Activated T-helper 2 cell treated with anti-CD3 and anti-CD28 coated beads, Interferon-gamma antibody, Interleukin-2, Interleukin-4, amounts not matched to agents 10 μg/mL and 5 μg/mL and 100 μg/mL, durations not matched to agents 14 hours and 24 hours and 36 hours (primary cell): ENCODE measurements at places on chromosomes 12 and 14. TPM values are rescaled to one million over a fixed set of nuclear protein-coding genes. Genes with fewer than 3 reads are reported as not detected.

CCDC197 gene
- total RNA-seq: 0.11 TPM in 1 of 2 replicates, not detected in the other

SLC25A21 gene
- not detected in 2 replicates for total RNA-seq

TRIM9 gene
- total RNA-seq: 0.46 TPM in 2 replicates

LRTM2 gene
- 0.07 and 0.09 TPM in 2 replicates for total RNA-seq

GOLT1B gene
- total RNA-seq: 42.2 and 46.1 TPM in 2 replicates

AICDA gene
- not detected in 2 replicates for total RNA-seq

DNAJC22 gene
- total RNA-seq: 0.09 TPM in 1 of 2 replicates, not detected in the other

RAB3IP gene
- total RNA-seq: 29.8 and 37.7 TPM in 2 replicates

CLEC12A gene
- 0.30 and 0.32 TPM in 2 replicates for total RNA-seq

ACOT6 gene
- total RNA-seq: not detected in 2 replicates

TAS2R8 gene
- not detected in 2 replicates for total RNA-seq

BCAT1 gene
- 12.7 and 12.9 TPM in 2 replicates for total RNA-seq

LGR5 gene
- total RNA-seq: not detected in 2 replicates

GRCh38 chr14:69013943-69014782 is 35.1 kb upstream of the ACTN1 start:
- H3K4me3 ChIP-seq: no peak overlapping the region
- no peaks in the 10 kb centered on the region for H3K36me3 ChIP-seq
- DNase-seq: no peak
- peaks cover 8% of the 10 kb centered on the region for H3K4me1 ChIP-seq
- peaks cover 7% of the 10 kb centered on the region for H3K27me3 ChIP-seq

GRCh38 chr12:28652239-28652638 is 462.0 kb downstream of the CCDC91 start:
- no peak overlapping the region for H3K27ac ChIP-seq
- H3K4me3 ChIP-seq: no peak overlapping the region
- H3K36me3 ChIP-seq: no peaks in the 10 kb centered on the region
- DNase-seq: no peak
- no peaks in the 10 kb centered on the region for H3K27me3 ChIP-seq

- no peak for DNase-seq
- peaks cover 21% of the 10 kb centered on the region for H3K27me3 ChIP-seq
- peaks cover 8% of the 10 kb centered on the region for H3K4me1 ChIP-seq
- peak within 1 kb of the TSS; percentile 0 for H3K27ac ChIP-seq
These were observed at the start of gene MMP14 for GRCh38 chr14:22836301-22837113. Gene MMP14 (plus strand): TSS chr14:22836585. CDS start chr14:22836818, 233 bp downstream.

DNA sequence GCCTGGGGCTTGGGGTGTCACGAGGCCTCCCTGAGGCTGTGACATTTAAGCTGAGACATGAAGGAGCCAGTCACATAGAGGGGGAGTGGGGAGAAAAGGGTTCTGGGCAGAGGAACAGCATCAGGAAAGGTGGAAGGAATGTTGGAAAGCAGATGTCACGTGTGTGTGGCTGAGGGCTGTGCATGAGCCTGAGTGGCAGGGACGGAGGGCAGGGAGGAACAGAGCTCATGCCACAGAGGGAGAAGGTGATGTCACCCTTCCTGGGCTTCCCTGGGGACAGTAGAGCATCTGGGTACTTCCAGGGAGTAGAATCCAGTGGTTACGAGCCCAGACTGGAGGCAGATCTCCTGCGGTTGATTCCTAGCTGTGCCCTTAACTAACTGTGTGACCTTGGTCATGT is 32.0 kb upstream of the JDP2 start:
- peaks cover 11% of the 10 kb centered on the region for H3K27me3 ChIP-seq
- H3K4me3 ChIP-seq: no peak overlapping the region
- H3K36me3 ChIP-seq: no peaks in the 10 kb centered on the region
- no peak for DNase-seq
- H3K27ac ChIP-seq: no peak overlapping the region
- peaks cover 8% of the 10 kb centered on the region for H3K4me1 ChIP-seq

DNA sequence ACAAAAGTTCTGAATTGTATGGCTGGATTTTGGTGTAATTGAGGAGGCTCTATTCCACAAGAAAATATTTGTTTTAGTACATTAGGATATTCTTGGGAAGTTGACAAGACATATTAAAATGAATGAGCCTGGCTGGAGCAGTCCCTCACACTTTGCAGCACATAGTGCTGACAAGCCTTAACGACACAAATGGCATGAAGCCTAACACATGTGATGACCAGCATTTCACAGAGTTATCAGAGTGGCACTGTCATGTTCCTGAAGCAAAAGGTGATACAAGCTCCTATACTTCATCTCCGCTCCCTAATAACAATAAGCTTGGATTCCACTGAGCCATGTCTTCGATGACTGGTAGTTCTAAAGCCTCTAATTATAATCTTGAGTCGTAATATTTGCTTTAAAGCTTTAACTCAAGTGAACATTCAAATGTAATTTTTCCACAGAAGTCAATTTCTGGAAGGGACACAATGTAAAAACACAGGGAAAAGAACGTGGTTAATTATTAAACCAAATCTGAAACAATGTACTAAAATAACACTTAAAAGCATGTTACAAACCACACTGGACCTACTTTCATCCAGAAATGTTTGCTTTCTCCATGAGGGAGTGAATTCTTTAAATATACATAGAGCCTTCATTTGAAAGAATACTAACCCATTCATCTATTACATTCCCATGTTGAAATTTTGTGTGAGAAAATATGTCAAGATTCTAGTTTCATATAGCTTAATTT is 49.6 kb downstream of the GRIP1 start:
- no peaks in the 10 kb centered on the region for H3K36me3 ChIP-seq
- no peak overlapping the region for H3K27ac ChIP-seq
- peaks cover 4% of the 10 kb centered on the region for H3K27me3 ChIP-seq
- H3K4me1 ChIP-seq: no peaks in the 10 kb centered on the region

DNA sequence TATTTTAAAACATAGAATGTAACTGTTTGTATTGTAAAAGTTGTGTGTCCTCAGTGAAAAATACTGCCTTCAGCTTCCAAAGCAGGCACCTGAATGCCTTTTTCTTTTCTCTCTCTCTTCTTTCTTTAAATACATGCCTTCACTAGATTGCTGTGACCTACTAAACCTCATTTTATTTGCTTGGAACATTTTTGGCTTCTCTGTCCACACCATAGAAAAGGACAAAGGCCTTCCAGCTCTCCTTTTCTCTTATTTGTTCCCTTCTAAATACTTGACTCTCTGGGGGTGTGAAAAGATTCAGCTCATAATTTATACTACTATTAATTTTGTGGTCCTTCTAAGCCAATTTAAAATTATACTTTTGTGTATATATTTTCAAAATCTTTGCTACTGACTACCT is 38.4 kb downstream of the PPM1A start:
- no peaks in the 10 kb centered on the region for H3K27me3 ChIP-seq
- peaks cover 43% of the 10 kb centered on the region for H3K36me3 ChIP-seq
- no peaks in the 10 kb centered on the region for H3K4me1 ChIP-seq

GRCh38 chr12:10716704-10717315 is 6.3 kb downstream of the YBX3 start:
- DNase-seq: no peak
- no peaks in the 10 kb centered on the region for H3K27me3 ChIP-seq
- H3K36me3 ChIP-seq: peaks cover 57% of the 10 kb centered on the region
- H3K4me1 ChIP-seq: peaks cover 50% of the 10 kb centered on the region
- H3K4me3 ChIP-seq: no peak overlapping the region

GRCh38 chr14:94888121-94888520 is 118.2 kb upstream of the GSC start:
- no peak for DNase-seq
- no peak overlapping the region for H3K27ac ChIP-seq
- H3K36me3 ChIP-seq: no peaks in the 10 kb centered on the region
- H3K4me3 ChIP-seq: no peak overlapping the region
- H3K27me3 ChIP-seq: no peaks in the 10 kb centered on the region
- H3K4me1 ChIP-seq: no peaks in the 10 kb centered on the region

- H3K27me3 ChIP-seq: peaks cover 1% of the 10 kb centered on the region
- DNase-seq: no peak
- no peak overlapping the region for H3K27ac ChIP-seq
- no peaks in the 10 kb centered on the region for H3K4me1 ChIP-seq
These were observed 47.1 kb upstream of the OVCH1 start for GRCh38 chr12:29544428-29545101.

DNA sequence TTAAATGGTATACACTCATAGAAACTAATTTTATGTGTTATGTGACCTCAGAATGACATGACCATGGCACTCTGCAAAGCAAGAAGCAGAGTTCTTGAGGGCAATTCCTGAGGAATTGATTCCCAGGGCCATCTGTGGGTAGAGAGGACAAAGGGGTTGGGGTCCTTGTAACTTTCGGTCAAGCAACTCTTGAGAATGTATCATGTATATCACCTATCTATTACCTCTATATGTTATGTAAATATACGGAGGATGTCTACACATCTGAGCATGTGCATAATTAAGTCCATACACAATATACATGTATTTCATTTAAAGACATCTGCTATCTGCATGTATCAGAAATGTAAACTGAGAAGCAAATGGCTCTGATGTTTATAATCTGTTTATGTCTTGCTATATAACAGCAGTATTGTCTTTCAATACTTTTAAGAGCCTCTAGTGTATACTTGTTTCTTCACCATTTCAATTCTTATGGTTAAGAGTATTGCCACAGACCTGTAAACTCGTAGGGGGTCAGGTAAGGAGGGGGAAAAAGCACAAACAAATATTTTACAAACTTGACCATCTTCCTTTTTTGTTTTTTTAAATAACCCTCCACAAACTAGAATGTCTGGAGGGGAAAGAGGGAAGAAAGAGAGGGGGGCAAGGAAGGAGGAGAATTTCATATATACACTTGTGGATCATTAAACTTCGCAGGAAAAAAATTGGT is 4.5 kb downstream of the FOXA1 start:
- H3K27ac ChIP-seq: no peak overlapping the region
- H3K36me3 ChIP-seq: peaks cover 3% of the 10 kb centered on the region
- H3K4me3 ChIP-seq: no peak overlapping the region
- DNase-seq: no peak

GRCh38 chr12:59004456-59004855 is 84.2 kb upstream of the LRIG3 start:
- H3K4me3 ChIP-seq: no peak overlapping the region
- DNase-seq: no peak
- H3K27ac ChIP-seq: no peak overlapping the region
- H3K4me1 ChIP-seq: no peaks in the 10 kb centered on the region

- no peak overlapping the region for H3K27ac ChIP-seq
- no peaks in the 10 kb centered on the region for H3K36me3 ChIP-seq
- DNase-seq: no peak
- peaks cover 32% of the 10 kb centered on the region for H3K27me3 ChIP-seq
- H3K4me3 ChIP-seq: no peak overlapping the region
- H3K4me1 ChIP-seq: no peaks in the 10 kb centered on the region
These were observed 9.5 kb upstream of the NYNRIN start for GRCh38 chr14:24389226-24389848.

DNA sequence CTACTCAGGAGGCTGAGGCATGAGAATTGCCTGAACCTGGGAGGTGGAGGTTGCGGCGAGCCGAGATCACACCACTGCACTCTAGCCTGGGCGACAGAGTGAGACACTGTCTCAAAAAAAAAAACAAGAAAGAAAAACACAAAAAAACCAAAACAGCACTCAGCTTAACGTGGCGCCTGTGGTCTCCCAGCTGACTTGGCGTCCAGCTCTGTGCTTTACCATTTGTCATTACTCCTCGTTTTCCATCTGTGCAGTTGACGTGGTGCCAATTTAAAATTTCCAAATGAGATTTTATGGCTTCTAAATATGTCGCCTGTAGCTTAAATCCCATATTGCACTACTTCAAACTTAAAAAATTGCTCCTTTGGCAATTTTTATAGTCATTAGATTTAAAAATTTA is 2.0 kb downstream of the MGP start:
- H3K27ac ChIP-seq: no peak overlapping the region
- H3K4me1 ChIP-seq: peaks cover 12% of the 10 kb centered on the region
- H3K36me3 ChIP-seq: peaks cover 8% of the 10 kb centered on the region
- no peak for DNase-seq

- no peak overlapping the region for H3K4me3 ChIP-seq
- no peaks in the 10 kb centered on the region for H3K4me1 ChIP-seq
- no peak overlapping the region for H3K27ac ChIP-seq
- H3K27me3 ChIP-seq: no peaks in the 10 kb centered on the region
These were observed 10.8 kb downstream of the TIGAR start for GRCh38 chr12:4331842-4332241.

- peaks cover 24% of the 10 kb centered on the region for H3K27me3 ChIP-seq
- H3K27ac ChIP-seq: no peak overlapping the region
- DNase-seq: no peak
- peaks cover 4% of the 10 kb centered on the region for H3K4me1 ChIP-seq
- no peaks in the 10 kb centered on the region for H3K36me3 ChIP-seq
- H3K4me3 ChIP-seq: no peak overlapping the region
These were observed 188.1 kb downstream of the RGS6 start for GRCh38 chr14:72120315-72120714.

- H3K27ac ChIP-seq: no peak overlapping the region
- H3K4me1 ChIP-seq: peaks cover 9% of the 10 kb centered on the region
- peaks cover 54% of the 10 kb centered on the region for H3K27me3 ChIP-seq
- H3K4me3 ChIP-seq: peak overlapping the region; percentile 52
These were observed 1.7 kb downstream of the KCNH3 start for GRCh38 chr12:49540229-49541139.

DNA sequence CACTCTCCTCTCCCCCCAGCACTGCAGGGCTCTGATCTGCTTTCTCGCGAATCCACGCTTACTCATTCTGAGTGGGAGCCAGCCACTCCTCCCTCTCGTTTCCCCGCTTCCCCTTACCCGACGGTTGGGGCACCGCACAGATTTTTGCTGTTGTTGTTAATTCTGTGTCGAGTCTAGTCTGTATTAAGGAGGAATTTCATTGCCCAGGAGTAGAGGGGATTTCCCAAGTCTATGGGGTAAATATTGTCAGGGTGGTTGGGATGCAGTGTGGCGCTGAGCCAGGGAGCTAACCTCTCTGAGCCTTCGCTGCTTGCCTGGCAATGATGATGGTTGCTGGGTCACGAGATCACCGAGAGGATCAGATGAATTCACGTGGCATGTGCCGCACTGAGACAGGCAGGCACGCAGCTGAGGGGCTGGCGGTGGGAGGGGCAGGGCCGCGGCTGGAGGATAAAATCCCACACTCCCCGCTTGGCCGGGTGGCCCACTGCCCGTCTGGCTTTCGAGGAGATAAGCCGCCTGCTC is 18.5 kb downstream of the NCOR2 start:
- H3K27ac ChIP-seq: no peak overlapping the region
- no peaks in the 10 kb centered on the region for H3K27me3 ChIP-seq
- DNase-seq: no peak
- H3K4me1 ChIP-seq: peaks cover 52% of the 10 kb centered on the region
